Skin of body (tissue), 3 donors: ENCODE measurements at places on chromosomes 3 and 15. TPM values are rescaled to one million over a fixed set of nuclear protein-coding genes. Genes with fewer than 3 reads are reported as not detected.
A peak's percentile ranks its signal among the peaks of the same experiment; 100 is the strongest.

Gene THRB
- total RNA-seq = 18.1 TPM

DNA sequence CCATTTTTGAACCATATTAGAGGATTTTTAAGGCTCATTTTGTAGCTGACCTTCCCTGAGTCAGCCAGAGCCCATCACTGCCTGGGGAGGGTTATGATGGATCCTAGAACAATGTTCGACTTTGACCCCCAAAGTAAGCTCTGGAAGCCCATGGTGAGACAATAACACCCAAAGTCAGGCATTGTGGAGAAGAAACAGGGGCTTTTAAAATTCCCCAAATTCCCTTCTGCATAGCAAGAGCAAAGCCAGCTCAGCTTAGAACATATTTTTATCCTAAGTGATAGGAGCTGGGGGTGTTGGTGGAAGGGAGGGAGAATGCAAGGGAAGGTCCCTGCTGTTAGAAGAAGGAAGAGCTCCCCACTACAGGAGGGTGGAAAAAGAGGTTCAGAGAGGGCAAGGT, 4.0 kb downstream of the ITGA11 start:
- DNase-seq = no peak

Gene SUCLG2
- total RNA-seq = 40.9 TPM

Gene CNTN4
- total RNA-seq = 24.4 TPM

GRCh38 chr3:141425523-141426233, 57.4 kb downstream of the ZBTB38 start:
- DNase-seq = no peak

GRCh38 chr15:95944661-95945255, 385.7 kb upstream of the NR2F2 start:
- DNase-seq = peak; percentile 80

DNA sequence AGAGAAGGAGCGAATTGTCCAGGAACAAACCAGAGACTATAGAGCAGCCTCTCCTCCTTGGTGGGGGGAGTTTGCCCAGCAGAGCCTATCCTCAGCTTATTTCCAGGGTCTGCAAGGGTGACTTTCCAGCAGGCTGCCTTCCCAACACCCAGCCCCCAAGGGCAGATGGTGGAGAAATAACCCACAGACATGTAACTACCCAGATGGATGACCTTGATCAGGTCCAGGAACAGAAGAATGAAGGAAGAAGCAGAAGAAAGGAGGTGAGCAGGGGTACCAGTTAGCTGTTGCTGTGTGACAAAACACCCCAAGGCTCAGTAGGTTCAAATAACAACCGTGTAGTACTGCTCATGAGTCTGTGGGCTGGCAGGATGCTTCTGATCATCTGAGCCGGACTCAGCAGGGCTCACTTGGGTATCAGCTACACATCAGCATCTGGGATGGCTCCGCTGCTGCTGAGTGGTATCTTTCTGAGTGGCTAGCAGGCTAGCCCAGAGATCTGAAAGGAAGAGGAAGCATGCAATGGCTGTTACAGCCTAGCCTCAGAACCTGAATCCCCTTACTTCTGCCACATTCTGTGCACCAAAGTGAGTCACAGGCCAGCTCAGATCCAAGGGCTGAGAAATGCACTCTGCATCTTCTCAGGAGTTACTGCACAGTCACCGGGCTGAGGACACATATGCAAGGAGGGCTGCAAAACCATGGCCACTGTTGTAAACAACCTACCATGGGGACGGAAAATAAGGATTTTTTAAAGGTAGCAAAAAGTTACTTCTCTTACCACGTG, 22.2 kb upstream of the TXNRD3 start:
- no peak for DNase-seq

DNA sequence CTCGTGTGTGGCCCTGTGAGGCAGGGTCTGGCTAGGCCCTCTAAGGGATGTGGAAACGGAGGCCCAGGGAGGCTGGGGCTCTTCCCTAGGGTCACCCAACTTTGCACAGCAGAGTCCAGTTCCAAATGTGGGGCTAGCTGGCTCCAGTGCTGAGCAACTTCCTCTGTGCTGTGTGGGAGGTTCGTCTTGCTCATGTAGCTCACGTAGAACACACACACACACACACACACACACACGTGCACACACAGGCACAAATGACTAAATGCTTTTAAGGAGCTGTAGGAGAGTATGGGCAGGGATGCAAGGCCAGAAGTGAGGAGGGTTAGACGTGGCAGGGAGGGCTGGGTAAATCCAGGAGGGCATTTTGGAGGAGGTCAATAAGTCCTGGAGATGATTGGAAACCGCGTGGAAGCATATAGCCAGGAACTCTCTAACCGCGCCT, 213.8 kb downstream of the RPLP1 start:
- no peak for DNase-seq

Gene MUC4
- 0.30 TPM for total RNA-seq

Gene TMEM207
- not detected for total RNA-seq

DNA sequence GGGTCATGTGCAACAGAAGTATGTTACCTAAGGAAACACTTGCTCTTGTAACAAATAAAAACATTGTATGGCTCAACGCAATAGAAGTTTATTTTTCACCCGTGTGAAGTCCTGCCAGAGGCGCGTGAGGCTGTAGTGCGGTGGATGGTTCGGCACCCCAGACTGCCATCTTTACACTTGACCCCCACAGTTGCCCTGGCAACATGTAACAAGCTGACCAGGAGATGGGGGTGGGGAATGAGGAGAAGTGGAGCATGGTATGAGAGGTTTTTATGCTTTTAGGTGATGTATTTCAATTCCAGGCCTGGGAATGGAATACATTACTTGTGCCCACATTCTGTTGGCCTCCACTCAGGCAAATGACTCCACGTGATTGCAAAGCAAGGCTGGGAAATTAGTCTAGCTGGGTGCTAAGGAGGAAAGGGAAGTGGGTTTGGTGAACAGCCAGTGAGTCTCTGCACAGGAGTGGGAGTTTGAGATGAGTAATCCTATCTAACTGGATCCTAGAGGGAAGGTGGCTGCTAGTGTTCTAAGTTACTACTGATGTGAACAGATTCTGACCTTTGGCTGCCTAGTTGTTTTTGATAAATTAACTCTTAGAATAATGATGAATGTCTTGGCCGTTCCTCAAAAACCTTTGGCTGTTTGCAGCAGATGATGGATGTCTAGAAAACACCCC, 33.8 kb upstream of the GREM1 start:
- DNase-seq = no peak

GRCh38 chr3:197426121-197426566, 127.7 kb upstream of the DLG1 start:
- DNase-seq = no peak

GRCh38 chr3:50374363-50375257, 15.3 kb upstream of the TMEM115 start:
- no peak for DNase-seq

GRCh38 chr3:97815149-97815917, 6.5 kb upstream of the CRYBG3 start:
- no peak for DNase-seq

Gene CCDC12
- total RNA-seq = 30.9 TPM

DNA sequence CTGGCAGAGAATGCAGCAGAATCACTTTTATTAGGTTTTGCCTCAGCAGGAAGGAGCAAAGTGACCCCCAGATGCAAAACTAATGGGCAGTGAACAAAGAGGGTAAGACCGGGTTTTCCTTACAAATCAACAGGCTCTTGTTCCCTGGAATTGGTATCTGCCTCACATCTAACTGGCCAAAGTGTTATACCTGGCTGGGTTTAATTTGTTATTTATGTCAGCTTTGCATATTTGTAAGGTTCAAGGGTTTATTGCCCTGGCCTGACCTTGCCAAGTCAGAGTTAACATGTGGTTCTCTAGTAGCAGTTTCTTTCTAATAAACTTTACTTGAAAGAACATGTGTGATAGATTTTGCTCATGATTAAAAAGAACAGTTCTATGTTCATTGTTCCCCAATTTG, 431.7 kb upstream of the NR2F2 start:
- DNase-seq = no peak

DNA sequence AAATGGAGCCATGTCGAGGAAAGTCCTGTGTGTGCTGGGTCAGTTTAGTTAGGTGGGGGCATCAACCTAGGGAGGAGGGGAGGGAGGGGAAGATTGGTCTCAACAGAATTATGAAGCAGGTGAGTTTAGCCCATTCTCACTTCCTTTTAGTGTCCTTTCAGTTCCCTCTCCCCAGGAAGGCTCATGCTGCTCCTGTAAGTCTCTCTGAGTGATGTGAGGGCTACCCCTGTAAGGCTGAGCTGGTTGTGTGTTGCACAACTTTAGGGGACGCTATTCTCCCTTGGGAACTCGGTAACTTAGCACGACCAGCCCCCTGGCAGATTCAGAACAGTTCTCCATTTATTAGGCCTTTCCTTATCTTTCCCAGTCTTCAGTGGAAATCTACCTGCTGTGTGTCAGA, 21.2 kb downstream of the IL5RA start:
- no peak for DNase-seq

DNA sequence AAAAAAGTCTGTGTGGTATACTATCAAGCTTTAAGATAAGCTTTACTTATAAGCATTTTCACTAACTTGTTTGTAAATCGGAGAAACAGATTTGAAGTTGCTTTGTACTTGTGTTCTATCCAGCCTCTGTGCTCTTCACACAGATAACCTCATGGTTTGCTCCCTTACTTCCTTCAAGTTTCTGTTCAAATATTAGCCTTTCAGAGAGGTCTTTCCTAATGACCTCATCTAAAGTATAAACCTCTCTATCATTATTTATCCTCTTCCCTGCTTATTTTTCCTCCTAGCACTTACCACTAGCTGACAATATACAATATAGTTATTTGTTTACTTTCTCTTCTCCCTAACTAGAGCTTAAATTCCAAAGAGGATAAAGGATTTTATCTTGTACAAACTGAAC, 180.0 kb downstream of the CBLB start:
- DNase-seq = no peak

DNA sequence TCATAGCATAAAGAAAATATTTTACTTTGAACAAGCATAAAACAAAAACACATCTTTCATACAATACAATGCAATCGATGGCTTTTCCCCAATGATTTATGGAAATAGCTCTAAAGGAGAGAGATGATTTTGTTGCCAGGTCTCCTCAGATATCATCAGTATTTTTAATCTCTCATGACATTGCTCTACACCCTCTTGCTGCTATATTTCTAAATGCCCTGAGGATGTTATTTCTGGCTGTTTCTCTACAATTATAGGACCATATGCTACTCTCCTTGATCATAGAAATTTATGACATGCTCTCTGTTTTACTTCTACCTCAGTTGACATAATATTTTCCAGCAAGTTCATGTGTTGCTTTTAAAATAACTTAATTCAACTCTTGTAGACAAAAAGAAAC, 654.9 kb upstream of the GBE1 start:
- no peak for DNase-seq

DNA sequence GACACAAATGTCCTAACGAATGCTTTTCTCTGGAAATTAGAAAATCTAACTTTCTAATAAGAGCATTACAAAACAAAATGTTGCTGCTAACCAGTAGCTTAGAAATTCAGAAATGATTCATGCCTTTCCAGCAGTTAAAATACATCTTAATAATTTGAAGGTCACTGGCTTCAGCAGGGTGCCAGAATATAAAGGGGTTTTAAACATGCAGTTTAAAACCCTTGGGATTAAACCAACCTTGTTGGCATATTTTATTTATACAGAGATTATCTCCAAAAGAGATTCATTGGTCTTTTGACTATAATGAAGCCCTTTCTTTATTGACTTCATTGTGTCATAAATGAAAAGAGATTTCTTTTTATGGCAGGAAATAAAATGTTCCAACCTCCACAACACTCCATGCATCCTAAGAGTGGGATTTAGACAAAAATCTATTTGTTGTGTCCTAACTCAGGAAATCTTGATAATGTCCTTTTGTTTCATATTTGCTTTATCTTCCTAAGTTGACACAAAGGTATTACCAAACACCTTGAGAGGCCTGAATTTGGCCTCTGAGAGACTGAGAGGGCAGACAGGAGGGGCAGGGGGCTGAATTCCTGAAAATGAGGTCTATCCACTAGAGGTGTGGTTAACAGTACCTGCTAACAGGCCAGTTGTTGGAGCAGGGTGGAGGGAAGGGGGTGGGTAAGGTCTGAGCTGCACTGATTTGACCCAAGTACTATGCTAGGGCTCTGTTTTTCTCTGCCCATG, 124.4 kb downstream of the FEZF2 start:
- DNase-seq = no peak

DNA sequence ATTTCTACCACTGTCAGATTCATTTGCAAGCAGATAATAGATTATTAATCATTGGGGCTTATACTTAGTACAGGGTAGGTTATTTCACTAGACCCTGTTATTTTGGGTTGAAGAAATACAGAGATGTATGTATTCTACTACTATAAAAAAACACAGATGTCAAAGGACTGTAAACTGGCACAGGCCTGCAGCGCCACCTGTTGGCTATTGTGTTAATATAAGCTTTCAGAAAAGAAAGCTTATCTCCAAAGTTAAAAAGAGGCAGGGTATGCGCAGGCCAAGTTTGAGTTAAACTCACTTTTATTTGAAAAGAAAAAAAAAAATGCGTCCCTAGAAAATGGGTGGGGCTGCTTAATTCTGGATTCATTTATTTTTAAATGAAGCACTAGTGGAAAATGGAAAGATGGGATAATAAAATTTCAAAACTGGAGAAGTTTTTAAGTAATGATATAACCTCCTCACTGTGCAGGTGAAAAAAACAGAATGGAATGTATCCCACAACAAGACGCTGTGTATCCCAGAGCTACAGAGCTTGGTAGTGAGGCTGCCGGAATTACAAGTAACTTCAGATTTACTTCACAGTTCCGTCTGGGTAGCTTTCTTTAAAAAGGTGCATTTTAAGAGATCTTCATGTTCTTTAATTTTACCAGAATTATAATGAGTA, 407.2 kb upstream of the TGFBR2 start:
- DNase-seq = peak; percentile 68

Gene SIDT1
- total RNA-seq = 4.4 TPM

GRCh38 chr3:177611752-177612334, 414.6 kb upstream of the TBL1XR1 start:
- no peak for DNase-seq

DNA sequence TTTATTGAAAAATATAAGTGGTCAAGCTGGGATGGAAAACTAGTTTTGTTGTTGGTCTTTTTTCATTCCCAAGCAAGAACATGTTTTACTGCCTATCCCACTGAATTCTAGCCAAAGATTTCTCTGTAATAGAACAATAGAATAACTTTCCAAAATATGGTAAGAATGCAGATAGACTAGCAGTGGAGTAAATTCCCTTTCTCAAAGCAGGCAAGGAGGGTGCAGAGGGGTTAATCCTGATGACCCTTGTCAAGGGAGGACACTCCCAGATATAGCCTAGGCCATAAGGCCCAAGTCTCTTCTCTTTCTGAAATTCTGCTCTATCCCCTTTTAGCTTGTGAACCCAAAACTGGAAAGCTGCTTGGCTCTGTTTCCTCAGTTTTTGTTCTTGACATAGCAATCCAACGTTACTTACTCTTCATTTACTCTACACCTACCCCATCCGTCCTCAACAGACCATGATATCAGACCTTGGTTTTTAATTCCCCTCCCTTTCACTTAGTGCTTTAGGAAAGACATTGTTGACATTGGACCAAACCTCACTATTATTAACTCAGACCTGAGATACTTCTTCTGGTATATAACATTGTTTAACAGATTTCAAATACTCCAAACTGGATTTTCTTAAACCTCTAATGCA, 453.6 kb upstream of the THBS1 start:
- no peak for DNase-seq
